Breast epithelium (tissue), 4 donors: ENCODE measurements at places on chromosomes 3 and 15. TPM values are rescaled to one million over a fixed set of nuclear protein-coding genes. Genes with fewer than 3 reads are reported as not detected.

DNA sequence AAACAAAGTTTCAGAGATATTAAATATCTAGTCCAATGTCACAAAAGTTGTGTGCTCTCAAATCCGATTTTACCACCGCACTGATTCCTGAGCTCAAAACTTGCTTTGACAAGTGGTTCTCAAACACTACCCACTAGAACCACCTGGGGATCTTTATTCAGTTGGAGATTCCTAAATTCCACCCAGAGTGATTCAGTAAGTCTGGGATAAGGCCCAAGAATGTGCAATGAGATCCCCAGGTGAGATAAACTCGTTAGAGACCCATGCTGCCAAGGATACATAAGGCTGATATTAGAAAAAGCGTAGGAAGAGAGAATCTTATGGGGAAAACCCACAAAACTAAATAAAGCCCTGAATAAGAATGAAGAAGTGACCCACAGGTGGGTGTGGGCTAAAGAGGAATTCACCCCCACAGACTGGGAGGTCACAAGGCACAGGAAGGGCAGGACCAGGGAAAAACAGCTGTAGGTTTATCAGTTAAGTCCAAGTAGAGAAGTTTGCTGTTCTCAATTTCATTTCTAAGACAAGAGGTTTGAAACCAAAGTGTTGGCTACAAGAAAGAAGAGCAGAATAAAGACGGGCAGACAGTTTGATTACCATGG lies 11.5 kb upstream of the RPS17 start:
- no peak for DNase-seq

GRCh38 chr3:125202197-125202596 lies 10.4 kb downstream of the SLC12A8 start:
- no peak for DNase-seq

DNA sequence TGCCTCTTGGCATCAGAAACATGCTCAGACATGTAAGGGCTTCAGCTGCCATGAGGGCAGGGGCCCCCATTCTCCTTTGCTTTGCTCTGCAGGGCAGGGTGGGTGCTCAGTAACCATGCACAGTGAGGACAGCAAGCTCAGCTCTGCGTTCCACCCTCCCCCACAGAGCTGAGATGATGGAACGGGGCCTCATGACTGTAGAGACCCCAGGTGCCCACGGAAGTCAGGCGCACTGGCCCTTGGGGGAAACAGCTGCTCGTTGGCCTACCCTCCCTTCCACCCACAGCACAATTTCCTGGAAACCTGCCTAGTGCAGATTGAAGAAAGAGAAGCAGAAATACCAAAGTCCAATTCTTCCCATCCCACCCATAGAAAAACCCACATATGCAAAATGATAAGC lies 10.5 kb downstream of the CTXND1 start:
- no peak for DNase-seq

DNA sequence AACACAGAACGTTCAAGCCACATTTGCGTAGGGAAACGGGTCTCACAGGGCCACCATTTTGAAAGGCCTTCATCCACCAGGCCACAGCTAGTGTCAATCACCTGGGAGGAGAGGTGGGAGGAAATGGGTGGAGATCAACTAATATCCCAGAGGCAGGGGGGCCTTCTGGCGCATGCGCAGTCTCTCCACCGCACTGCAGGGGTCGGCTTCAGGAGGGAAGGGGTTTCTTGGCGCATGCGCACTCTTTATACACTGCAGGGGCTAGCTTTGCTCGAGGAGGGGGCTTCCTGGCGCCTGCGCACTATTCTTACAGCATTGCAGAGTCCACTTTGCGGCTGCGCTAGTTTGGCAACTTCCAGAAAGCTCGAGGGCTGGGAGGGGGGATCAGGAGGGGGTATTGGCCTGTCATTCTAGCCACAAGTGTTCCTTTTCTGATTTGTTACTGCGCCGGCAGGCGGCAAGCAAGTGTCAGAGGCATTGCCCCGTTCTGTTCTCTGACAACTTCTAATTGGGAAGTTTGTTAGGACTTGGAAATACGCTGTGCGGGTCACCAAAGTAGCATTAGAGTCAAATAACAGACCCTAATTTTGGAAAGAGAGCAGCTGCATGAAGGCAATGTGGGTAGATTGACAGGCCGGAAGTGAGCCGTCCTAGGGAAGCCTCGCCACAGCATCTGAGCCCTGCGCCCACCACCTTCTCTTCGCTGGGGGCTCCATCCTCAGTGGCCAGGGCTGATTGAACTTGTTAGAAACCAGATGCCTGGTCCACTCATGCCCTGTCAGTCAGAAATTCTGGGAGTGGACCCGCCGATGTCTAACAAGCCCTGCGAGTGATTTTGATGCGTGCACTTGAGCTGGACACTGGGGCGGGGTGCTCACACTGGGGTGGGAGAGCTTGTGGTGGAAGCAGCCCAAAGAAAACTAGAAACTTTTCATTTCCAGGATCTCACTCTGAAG lies 173.5 kb upstream of the NDN start:
- no peak for DNase-seq

DCBLD2 gene
- total RNA-seq = 29.6 TPM

- no peak for DNase-seq
Observed at GRCh38 chr3:55172913-55173312, 245.1 kb upstream of the LRTM1 start.

EFCC1 gene
- total RNA-seq = 3.9 TPM

ZNF770 gene
- total RNA-seq = 38.8 TPM

- DNase-seq = no peak
Observed at GRCh38 chr15:90058775-90059174, 43.5 kb downstream of the IDH2 start.

SPATA12 gene
- not detected for total RNA-seq

ROPN1 gene
- not detected for total RNA-seq
